ENCODE measurements at places on chromosomes 7 and 10.

DNA sequence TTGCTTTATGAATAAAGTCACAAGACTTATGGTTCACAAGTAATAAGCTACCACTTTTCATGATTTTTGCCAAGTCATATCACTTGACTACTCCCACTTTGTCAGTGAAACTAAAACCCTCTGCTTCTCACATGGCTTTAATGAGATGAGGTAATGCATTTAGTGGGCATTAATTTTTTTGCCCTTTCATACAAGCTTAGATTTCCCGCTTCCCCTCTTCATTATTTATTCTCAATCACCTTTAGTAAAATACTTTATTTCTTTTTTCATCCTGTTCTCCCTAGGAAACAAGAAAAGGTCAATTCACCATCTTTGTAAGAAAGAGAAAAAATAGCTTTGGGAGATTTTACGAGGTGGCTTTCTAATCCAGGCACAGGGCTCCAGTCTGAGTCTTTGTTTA is 109.6 kb upstream of the STARD3NL start:
- H3K27me3 ChIP-seq = no peaks in the 10 kb centered on the region
- no peak for DNase-seq
- H3K4me3 ChIP-seq = no peak overlapping the region
- H3K27ac ChIP-seq = no peak overlapping the region
- no peaks in the 10 kb centered on the region for H3K4me1 ChIP-seq

GRCh38 chr7:101788517-101788916 is 28.9 kb upstream of the CUX1 start:
- peaks cover 7% of the 10 kb centered on the region for H3K4me1 ChIP-seq
- H3K27ac ChIP-seq = no peak overlapping the region
- H3K4me3 ChIP-seq = no peak overlapping the region
- H3K27me3 ChIP-seq = peaks cover 5% of the 10 kb centered on the region
- DNase-seq = no peak

DNA sequence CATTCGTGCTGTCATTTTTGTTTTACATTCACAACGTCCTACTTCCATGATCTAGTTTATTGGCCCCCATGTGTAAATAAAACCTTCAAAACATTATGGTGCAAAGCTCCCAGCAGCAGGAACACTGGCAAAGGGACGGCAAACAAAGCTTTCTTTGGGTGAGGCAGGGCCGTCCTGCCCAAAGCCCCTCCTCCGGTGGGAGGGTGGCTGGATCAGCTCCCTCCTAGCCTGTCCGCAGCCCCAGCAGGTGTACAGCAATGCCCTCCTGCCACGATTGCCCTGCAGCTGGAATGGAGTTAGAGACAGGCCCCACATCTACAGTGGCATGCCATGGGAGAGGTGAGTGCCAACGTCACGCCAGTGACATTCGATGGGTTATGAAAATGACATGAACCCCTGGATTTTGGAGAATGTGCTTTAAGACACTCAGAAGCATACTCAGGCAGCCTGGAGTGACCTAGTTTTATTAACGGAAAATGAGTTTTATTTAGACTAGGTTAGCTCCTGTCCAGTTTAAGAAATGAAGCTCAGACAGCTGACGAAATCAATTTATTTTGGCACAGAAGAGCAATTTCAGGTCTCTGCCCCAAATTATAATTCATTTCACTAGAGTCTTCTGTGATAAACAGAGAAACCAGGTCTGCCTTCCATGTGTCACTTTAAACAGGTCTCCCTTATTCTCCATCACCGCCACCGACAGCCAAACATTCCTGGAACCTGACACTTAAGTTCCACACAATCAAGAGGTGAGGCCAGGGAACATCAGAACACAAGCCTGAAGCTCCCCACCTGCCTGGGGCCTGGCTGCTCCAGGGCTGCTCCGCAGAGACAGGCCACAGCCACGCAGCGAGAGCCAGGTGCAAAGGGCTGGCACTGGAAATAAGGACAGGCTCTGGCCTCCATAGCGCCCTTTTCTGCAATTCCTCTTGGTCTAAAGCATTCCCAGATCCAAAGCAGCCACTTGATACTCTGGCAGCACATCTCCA is 50.1 kb downstream of the VOPP1 start:
- no peaks in the 10 kb centered on the region for H3K27me3 ChIP-seq
- DNase-seq = no peak
- no peak overlapping the region for H3K27ac ChIP-seq
- peaks cover 16% of the 10 kb centered on the region for H3K36me3 ChIP-seq

- peaks cover 56% of the 10 kb centered on the region for H3K36me3 ChIP-seq
- H3K27ac ChIP-seq = no peak overlapping the region
- no peak overlapping the region for H3K4me3 ChIP-seq
- H3K4me1 ChIP-seq = no peaks in the 10 kb centered on the region
- no peak for DNase-seq
- H3K27me3 ChIP-seq = no peaks in the 10 kb centered on the region
These were observed 74.9 kb upstream of the OGDHL start for GRCh38 chr10:49837051-49837478.

DNA sequence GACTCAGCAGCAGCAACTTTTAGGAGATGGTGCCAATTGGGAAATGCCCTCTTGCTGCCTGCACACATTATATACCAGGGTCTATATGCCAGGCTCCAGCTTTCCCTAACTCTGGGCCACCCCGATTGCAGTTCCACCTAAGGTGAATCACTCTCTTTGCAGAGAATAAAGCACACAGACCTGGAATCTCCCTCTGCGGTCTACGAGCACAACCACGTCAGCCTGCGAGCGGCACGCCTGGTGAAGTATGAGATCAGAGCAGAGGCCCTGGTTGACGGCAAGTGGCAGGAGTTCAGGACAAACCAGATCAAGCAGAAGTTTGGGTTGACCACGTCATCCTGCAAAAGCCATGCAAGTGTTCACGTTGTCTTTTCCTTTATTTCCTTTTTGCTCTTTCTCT is 38.2 kb upstream of the PLEKHA1 start:
- H3K36me3 ChIP-seq = no peaks in the 10 kb centered on the region
- no peaks in the 10 kb centered on the region for H3K27me3 ChIP-seq
- H3K4me1 ChIP-seq = peaks cover 38% of the 10 kb centered on the region
- no peak overlapping the region for H3K27ac ChIP-seq
- no peak overlapping the region for H3K4me3 ChIP-seq

Data from suprapubic skin (tissue), 4 donors.